ENCODE measurements at places on chromosomes 6 and 20.

- no peak for DNase-seq
Measured at GRCh38 chr6:28880519-28880893, 43.3 kb downstream of the TRIM27 start.

DNA sequence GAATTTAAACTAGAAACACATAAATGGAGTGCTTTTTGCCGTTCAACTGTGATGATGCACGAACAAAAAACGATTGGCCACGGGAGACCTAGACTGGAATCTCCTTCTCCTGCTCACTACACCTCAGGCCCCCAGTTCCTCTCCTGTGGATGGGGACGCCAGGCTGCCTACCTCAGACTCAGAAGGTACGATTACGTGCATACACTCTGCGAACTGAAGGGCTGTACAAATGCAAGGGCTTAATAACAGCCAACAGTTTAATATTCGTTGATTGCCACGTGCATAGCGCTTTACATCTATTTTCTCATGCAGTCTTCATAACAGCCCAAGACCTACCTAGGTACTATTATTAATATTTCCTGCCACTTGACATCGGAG is 495 bp upstream of the ARMC2 start:
- DNase-seq = peak; percentile 29

DNA sequence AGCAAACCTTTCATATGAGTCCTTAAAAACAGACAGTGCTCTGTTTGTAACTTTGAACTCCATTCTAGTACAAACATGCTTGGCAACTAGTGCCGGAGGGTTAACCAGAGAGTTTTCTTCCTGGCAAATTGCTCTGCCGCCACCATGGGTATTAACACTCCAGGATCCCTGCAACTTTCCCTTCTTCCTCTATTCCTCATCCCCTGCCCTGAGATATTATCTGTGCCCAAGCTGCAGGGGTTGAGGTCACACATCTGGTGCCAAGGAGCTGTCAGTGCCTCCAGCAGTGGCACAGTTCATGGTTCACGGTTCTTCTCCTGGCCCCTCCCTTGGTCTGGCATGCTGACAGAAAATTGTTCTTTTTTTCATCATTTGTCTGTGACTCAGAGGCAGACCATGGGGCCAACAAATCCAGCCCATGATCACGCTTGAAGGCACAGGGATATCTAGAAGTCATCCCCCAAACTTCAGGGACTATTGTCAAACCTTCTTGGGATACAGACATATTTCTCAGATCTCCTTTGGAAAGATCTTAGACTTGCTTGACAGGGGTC is 77.5 kb downstream of the ATXN1 start:
- DNase-seq = no peak

GRCh38 chr6:131937226-131937625 is 13.9 kb downstream of the CCN2 start:
- DNase-seq = no peak

DNA sequence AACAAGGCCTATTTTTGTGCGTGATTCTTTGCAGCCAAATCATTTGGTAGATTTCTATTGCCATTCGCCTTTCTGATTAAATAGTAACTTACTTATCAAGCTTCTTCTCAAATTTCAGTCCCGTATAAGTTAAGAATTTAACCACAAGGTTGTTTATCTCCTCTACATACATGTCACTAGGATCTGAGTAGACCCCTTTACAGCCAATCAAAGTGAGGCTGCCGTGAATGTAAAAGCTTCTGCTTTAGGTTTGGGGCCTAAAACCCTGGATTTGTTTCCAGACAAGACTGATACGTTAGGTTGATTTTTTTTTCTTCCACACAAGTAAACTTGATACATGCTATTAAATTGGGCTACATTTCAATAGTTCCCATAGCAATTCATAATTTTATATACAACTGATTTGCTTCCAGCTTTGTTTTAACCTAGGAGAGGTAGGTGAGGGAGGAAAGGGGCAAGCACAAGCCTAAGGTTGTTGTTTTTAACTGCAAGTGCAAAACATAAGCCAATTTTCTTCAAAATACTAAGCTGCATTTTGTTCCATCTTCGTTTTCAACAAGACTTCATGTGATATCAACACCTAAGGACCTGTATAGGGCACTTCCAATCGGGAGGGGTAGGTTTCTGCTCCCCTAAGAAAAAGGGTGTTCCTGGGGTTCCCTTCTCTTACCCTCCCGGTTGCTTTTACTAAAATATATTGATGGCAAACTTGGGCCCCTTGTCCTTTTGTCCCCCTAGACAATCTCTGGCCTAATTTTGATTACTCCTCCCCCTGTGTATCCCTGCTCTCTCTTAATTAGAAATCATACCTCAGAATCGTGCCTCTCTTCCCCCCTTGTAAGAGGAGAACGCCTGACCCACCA is 1.7 kb downstream of the RANBP9 start:
- DNase-seq = peak; percentile 47

GRCh38 chr6:117477988-117478852 is 4.3 kb upstream of the DCBLD1 start:
- peak; percentile 54 for DNase-seq

DNA sequence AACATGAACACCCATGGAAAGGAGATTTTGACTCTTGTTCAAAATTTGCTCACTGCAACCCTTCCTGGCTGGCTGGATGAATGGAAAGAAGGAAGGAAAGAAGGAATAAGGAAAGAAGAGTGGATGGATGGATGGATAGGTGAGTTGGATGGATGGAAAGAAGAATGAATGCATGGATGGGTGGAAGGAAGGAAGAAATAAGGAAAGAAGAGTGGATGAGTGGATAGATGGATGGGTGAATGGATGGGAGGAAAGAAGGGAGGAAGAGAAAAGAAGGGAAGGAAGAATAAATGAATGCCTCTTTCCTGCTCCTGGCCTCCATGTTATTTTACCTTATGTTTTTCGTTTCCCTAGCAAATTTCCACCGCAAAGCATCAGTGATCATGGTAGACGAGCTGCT is 74.2 kb upstream of the RIN2 start:
- DNase-seq = no peak

DNA sequence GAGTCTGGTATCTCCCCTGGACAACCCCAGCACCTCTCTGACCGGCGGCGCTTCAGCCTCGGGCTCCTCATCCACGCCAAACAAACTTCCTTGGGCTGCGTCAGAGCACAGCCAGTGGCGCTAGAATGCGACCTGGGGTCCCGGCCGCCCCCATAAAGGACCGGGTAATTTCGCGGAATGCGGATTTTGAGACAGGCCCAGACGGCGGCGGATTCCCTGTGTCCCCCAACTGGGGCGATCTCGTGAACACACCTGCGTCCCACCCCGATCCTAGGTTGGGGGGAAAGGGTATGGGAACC is 1.6 kb downstream of the FOXP4 start:
- DNase-seq = no peak

GRCh38 chr6:11223286-11223864 is 9.1 kb downstream of the NEDD9 start:
- no peak for DNase-seq

GRCh38 chr20:57378646-57379262 is 12.4 kb upstream of the RBM38 start:
- no peak for DNase-seq

DNA sequence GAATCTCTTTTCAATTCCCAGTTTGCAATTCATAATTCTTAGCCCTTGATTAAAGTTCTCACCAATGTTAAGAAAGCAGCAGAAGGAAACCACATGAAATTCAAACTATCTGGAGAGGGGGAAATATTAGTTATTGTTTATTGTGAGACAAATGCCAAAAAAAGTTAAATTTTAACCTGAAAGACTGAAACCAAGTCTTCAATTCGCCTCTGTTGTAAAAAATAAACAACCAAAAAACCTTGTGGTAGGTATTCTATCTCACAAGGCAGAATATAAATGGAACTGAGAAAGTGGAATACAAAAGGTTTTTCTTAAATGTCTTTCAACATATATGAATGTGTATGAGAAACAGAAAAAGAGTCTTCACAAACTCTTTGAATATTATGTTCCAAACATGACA is 24.8 kb downstream of the TMX4 start:
- no peak for DNase-seq

GRCh38 chr6:13479971-13480434 is 7.4 kb downstream of the GFOD1 start:
- no peak for DNase-seq

DNA sequence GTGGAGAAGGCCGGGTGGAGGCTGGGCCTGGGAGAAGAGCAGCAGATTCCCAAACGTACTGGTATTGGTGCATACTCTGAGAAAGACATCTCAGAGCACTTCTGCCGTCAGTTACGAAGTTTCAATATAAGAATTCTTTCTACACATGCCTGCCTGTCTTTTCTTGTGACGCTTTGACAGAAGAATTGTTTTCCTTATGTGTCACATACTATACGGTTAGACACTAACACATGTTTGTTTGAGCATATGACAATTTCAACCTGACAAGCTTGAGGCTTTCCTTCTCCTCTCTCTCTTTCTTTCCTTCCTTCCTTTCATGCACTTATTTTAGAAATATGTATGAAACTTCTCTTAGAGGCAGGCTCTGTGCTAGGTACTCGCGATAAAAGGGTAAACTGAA is 360.0 kb downstream of the QKI start:
- DNase-seq = no peak

DNA sequence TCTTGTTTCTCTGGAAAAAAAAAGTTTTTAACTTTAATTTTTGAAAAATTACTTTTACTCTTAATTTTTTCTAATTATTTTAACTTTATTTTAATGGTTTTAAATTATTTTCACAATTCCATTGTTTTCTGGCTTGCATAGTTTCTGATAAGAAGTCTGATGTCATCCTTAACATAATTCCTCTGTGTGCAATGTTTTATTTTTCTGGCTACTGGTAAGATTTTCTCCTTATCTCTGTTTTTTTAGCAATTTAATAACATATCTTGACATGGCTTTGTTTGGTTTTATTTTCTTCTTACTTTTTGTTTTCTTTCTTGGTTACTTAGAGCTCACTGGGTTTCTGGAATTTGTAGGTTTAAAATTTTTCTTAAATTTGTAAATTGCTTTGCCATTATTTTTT is 114.8 kb downstream of the TBXT start:
- no peak for DNase-seq

DNA sequence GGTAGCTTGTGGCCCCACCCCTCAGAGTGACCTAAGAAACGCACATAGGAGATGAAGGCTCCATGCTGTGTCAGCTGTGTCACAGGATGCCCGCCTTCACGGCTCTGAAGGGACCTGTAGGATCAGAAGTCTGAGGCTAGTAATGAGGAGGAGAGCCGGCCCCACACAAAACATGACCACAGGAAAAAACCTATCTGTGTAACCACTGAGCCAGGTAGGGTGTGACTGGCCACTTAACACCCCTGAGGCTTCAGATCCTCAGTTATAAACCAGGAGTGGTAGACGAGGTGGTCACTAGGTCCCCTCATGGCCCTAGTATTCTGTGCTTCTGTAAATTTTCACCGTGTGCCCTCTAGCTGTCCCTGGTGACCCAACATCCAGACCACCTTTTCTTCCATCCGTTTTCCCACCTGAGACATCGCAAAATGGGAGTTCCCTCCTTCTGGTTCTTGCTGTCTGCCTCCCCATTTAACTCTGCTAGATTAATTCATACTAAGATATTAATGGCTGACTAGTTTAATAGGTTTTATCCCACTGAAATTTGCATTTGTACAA is 52.8 kb downstream of the TBC1D7 start:
- no peak for DNase-seq

DNA sequence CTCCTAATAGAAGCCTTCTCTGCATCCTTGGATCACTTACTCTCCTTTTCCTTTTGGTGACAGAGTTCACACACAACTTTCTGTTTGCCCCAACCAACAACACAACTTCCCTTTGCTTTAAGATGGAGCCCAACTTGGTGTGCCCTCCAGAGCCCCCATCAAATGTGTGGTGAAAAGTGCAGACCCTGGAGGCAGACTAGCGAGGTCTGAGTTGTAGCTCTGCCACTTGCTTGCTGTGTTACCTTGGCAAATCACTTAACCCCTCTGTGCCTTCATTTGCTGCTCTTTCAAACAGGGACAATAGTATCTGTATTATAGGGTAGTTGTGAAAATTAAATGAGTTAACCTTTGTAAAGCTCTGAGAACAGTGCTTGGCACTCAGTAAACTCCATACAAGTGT is 34.3 kb upstream of the CCN6 start:
- DNase-seq = no peak

DNA sequence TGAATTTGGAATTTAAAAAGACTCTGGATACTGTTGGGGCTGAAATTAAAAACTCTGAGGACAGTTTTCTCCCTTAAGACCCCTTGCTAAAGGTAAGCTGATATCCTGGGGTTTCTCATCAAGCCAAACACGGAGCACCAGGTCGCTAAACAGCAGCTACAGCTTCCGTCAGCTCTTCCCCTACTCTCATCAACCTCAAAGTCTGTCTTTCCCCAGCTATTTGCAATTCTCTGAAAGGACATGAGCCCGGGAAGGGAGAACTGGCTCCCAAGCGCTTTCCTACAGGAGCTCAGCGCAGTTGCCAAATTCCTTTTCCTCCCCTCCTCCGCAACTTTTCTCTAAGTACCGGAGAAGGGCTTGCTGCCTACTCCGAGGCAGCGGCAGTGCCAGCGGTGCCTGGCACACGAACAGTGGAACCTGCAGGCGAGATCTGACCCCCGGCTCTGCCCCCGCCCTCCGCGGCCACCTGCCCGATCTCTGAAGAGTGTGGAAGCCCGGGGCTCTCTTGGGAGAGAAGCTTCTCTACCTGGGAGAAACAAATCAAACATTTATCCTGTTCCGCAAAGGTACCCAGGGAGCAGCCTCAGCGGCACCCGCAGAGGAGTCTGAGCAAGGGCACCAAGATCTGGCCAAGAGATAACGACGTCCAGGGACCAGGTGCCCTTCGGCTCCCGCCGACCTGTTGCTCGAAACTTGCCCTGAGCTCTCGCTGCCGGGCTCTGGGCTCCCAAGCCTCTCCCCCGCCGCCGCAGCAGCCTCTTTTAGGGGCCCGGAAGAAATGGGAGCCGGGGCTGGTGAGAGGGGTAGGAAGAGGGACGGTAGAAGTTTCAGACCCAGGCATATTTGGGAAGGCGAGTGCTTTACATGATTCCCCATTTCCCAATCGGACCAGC is 2.2 kb downstream of the CBLN4 start:
- DNase-seq = no peak

- no peak for DNase-seq
Measured at GRCh38 chr6:119749335-119749734, 399.8 kb upstream of the MAN1A1 start.

DNA sequence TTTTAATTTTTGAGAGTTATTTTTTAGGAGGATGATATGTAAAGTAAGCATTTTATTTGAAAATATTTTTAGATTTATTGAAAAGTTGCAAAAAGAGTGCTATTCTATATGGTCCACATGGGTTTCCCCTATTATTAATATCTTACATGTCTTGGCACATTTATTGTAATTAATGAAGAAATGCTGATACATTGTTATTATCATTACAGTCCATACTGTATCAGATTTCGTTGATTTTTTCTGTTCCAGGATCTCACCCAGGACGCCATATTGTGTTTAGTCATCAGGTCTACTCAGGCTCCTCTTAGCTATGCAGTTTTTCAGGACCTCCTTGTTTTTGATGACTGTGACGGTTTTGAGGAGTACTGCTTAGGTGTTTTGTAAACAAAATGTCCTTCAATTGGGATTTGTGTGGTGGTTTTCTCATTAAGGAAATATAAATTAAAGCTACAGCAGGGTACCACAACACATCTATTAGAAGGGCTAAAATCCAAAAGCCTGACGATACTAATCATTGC is 281.0 kb downstream of the SAMD5 start:
- no peak for DNase-seq

- no peak for DNase-seq
Measured at GRCh38 chr6:124881898-124882578, 80.2 kb upstream of the RNF217 start.

- no peak for DNase-seq
Measured at GRCh38 chr6:86331265-86331840, 606.0 kb upstream of the HTR1E start.

- no peak for DNase-seq
Measured at GRCh38 chr6:56263596-56264315, 16.4 kb upstream of the COL21A1 start.

- DNase-seq = no peak
Measured at GRCh38 chr20:3927486-3928291, 38.5 kb downstream of the PANK2 start.
